ENCODE measurements at places on chromosomes 16 and 17.

DNA sequence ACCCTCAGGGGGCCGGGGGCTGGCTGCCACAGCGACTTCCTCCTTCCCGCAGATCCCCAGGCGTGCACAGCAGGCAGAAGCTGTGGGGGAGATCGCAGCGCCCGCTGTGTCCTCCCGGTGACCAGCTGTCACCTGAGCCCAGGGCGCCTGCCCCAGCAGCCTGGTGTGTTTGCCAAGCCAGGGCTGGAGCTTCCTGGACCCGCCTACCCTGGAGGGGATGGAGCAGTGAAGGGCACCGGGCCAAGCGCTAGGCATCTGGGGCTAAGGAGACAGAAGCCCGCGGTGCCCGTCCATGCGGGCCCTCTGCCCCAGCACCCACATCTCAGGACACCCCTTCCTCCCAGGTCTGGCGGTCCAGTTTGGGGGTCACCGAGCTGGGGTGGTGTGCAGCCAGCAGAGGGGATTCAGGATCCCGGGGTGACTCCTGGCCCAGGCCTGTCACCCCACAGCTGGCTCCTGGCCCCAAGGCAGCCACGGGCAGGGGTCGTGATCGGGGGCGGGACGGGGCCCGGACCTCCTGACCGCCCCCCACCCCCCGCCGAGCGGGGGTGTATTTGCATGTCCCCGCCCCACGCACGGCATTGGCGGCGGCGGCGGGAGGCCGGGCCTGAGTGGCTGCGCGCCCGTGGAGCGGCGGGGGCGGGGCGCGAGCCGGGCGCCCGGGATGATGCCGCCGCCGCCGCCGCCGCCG is at the start of gene RAB26:
Gene RAB26, plus strand, starts transcription at position 645 of the 691 bp plus-strand sequence. CDS start 159 bp downstream, outside the sequence.
- ATAC-seq: peak; percentile 73

GRCh38 chr16:82260212-82260795 is 90.3 kb upstream of the MPHOSPH6 start:
- no peak for ATAC-seq

DNA sequence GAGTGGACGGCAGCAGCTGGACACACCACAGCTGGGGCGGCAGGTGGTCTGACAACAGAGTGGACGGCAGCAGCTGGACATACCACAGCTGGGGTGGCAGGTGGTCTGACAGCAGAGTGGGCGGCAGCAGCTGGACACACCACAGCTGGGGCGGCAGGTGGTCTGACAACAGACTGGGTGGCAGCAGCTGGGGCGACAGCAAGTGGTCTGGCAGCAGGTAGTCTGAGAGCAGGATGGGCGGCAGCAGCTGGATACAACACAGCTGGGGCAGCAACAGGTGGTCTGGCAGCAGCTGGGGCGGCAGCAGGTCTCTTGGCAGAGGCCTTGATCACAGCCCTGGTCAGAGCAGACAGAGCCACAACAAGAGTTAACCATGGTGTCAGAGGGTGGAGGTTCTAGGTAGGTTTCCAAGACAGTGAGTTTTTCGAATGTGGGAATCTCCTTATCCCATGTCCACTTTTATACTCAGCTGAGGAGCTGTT is at the start of gene KRTAP4-1:
Gene KRTAP4-1, minus strand, starts transcription at position 432 of the 482 bp plus-strand sequence. Its CDS starts 57 bp downstream, at position 375.
- no peak for ATAC-seq

DNA sequence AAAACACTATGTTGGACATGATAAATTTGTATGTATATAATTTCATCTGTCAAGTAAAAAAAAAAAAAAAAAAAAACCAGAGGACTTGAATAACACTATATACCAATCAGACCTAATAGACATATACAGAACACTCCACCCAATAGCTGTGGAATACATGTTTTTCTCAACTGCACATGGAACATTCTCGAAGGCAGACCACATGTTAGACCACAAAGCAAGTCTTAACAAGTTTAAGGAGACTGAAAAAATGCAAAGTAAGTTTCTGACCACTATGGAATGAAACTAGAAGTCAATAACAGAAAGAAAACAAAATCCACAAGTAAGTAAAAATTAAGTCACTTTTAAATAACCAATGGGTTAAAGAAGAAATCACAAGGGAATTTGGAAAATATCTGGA is 8.4 kb upstream of the CNTNAP4 start:
- ATAC-seq: no peak

DNA sequence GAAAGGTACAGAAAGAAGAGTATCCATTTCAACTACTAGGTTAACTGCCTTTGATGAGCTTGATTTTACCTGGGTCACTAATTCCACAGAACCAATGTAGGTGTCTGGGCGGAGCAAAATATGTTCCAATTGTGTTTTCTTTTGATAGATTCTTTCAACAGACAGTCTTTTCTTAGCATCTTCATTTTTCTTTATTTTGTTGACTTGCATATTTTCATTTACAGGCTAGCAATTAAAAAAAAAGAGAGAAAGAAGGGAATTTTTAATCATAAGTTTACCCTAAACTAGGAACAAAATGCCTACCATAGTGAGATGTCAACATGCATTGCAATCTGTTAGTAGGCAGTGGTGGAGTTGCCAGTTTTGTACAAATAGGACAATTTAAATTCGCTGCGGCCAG is 1.0 kb downstream of the TOP2A start:
- ATAC-seq: no peak

DNA sequence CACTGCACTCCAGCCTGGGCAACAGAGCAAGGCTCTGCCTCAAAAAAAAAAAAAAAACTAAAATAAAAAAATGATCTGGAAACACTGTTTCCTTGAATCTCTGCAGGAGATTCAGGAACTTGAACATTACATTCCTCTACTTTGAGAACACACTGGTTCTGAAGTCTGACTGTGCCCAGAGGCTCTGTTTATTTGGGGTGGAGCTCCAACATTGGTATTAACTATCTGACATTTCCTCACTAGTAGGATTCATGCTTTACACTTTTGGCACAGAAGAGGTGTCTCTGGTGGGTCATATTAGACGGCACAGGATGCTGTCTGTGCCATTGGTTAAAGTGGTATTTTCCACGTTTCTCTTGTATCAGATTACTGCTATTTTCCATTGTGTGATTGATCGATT is 10.4 kb downstream of the SULT1A2 start:
- no peak for ATAC-seq
